ENCODE measurements at places on chromosomes 2 and 18. TPM values are rescaled to one million over a fixed set of nuclear protein-coding genes. Genes with fewer than 3 reads are reported as not detected.

The MAL gene
- 1.8 TPM for total RNA-seq

The DSG1 gene
- total RNA-seq: 3.9 TPM

The ZBTB14 gene
- total RNA-seq: 14.7 TPM

The HDLBP gene
- 344 TPM for total RNA-seq

The C1QL2 gene
- not detected for total RNA-seq

The UCN gene
- 2.0 TPM for total RNA-seq

The NXPH2 gene
- total RNA-seq: not detected

The EPAS1 gene
- 2.5 TPM for total RNA-seq

The SP5 gene
- total RNA-seq: not detected

The DYNAP gene
- total RNA-seq: not detected

The MC4R gene
- not detected for total RNA-seq

The PSMA8 gene
- not detected for total RNA-seq

The RGPD4 gene
- not detected for total RNA-seq

The CAPN14 gene
- 1.3 TPM for total RNA-seq

The TNFRSF11A gene
- total RNA-seq: 0.56 TPM

The IL1RN gene
- not detected for total RNA-seq

The ACMSD gene
- total RNA-seq: not detected

The SNED1 gene
- 7.3 TPM for total RNA-seq

The CDC42EP3 gene
- total RNA-seq: 63.1 TPM

The FAM228A gene
- total RNA-seq: not detected

The PROC gene
- total RNA-seq: not detected

The LRP2 gene
- total RNA-seq: 0.15 TPM

The CABLES1 gene
- 15.6 TPM for total RNA-seq

The SATB2 gene
- 0.10 TPM for total RNA-seq

The IL36A gene
- not detected for total RNA-seq

The TSPYL6 gene
- total RNA-seq: not detected

The VAMP5 gene
- 21.8 TPM for total RNA-seq

The MC5R gene
- total RNA-seq: not detected

The DNAH6 gene
- total RNA-seq: 0.31 TPM

The KCNIP3 gene
- total RNA-seq: not detected

The APCDD1 gene
- total RNA-seq: not detected

The RALB gene
- total RNA-seq: 21.7 TPM

The RIT2 gene
- total RNA-seq: not detected

The KLHL30 gene
- total RNA-seq: 0.05 TPM

The REG1B gene
- total RNA-seq: 2.7 TPM

The GNAL gene
- not detected for total RNA-seq

The GREB1L gene
- not detected for total RNA-seq

The ELP2 gene
- total RNA-seq: 88.8 TPM

The ZNF385B gene
- not detected for total RNA-seq

The UGT1A5 gene
- total RNA-seq: not detected

The INHBB gene
- total RNA-seq: 0.11 TPM

The PAX3 gene
- not detected for total RNA-seq

The CYP26B1 gene
- not detected for total RNA-seq

The SERPINB7 gene
- total RNA-seq: not detected

The POTEI gene
- 0.11 TPM for total RNA-seq

The POTEF gene
- not detected for total RNA-seq

The ASXL3 gene
- 0.15 TPM for total RNA-seq

The PASK gene
- total RNA-seq: 54.9 TPM

The HOXD11 gene
- not detected for total RNA-seq

The CNRIP1 gene
- not detected for total RNA-seq

The PREPL gene
- total RNA-seq: 21.7 TPM

The RESP18 gene
- total RNA-seq: not detected

Measured in GM12878 (cell line).